ENCODE measurements at places on chromosomes 4 and X.

GRCh38 chrX:39896951-39897740 lies 200.6 kb downstream of the BCOR start:
- no peak for DNase-seq

DNA sequence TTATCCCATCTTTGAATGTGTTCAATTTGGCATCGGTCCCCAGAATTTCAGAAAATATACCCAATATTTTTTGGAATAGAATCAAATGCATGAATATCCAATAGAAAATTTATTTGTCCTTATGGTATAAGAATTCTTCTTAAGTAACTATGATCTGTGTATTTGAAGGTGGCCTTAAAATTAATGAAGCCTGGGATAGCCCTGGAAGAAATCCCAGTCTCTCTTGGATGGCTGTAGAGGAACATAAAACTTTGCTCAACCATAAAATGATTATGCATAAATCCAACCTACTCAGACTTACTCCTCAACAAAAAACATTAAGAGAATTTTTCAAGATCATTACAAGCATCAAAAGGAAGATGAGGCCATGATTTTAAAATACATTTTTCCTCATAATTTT lies 269.4 kb upstream of the SMIM31 start:
- no peak for DNase-seq

DNA sequence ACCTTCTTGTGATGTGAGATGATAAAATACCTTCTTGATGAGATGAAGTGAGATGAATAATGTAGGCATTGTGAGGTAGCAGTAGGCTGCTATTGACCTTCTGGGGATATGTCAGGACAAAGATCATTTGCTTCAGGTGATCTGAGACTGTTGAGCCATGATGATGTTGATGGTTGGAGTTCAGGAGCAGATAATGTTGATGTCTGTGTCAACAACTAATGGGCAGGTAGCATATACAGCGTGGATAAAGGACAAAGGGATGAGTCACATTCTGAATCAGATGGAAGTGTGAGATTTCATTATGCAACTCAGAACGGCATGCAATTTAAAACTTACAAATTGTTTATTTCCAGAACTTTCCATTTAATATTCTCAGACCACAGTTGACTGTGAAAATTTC lies 57.3 kb downstream of the RAP1GDS1 start:
- DNase-seq: no peak

DNA sequence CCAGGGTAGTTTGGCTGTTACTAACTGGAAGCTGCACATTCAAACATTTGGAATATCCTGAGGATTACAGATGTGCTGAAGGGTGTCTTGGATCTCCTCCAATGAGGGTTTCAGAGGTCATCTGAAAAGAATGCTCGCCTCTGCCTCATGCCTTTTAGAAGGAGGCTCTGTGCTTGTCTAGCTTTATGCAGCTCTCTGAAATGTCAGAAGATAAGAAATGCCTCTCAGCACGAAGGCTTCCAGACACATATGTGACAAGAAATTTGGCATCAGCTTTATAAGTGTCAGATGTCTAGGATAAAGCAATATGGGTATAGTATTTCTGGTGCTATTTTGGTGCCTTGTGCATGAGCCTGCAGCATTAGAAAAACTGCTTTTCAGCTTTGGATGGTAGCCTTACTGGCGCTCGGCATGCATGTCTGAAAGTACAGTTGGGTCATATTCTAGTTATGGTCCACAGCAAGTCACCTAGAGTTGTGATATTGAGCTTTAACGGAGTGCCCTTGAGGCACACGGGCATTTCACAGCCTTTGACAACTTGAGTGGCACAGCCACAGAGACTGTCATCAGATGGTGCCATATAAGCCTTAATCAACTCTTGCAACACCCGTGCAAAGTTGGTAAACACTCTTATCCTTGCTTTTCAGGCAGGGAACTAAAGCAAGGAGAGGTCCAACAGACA lies 70.8 kb upstream of the PGRMC2 start:
- DNase-seq: no peak

DNA sequence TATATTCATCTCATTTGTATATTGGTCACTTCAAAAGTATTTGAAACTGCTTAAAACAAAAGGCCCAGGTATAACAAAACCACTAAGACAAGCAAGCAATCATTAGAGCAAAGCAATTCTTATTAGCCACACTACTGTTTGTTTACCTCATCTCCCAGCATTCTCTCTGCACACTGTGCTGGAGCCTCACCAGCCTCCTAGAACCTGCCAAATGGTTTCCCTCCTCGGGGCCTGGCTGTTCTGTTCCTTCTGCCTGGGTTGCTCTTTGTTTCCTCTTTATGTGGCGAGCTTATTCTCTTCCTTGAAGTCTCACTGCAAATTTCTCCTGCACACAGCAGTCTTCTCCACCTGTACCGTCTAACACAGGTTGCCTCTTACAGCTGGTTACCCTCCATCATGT lies 67.5 kb upstream of the MND1 start:
- DNase-seq: no peak

DNA sequence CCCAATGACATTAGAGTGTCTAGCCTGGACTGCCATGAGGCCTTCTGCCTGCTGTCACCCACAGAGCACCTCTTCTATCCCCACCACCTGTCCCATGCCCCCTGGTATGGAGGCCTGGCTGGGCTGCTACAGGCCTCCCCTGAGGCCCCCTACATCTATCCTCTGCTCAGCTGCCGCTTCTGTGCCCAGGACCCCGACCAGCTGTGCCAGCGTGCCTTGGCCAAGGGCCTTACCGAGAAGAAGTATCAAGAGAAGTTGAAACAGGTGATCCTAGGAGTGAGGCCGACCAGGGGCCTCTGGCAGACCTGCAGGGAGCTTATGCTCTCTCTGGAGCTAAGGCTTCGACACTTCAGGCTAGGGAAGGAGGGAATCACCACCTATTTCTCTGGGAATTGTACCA lies 21.7 kb upstream of the TECRL start:
- no peak for DNase-seq

DNA sequence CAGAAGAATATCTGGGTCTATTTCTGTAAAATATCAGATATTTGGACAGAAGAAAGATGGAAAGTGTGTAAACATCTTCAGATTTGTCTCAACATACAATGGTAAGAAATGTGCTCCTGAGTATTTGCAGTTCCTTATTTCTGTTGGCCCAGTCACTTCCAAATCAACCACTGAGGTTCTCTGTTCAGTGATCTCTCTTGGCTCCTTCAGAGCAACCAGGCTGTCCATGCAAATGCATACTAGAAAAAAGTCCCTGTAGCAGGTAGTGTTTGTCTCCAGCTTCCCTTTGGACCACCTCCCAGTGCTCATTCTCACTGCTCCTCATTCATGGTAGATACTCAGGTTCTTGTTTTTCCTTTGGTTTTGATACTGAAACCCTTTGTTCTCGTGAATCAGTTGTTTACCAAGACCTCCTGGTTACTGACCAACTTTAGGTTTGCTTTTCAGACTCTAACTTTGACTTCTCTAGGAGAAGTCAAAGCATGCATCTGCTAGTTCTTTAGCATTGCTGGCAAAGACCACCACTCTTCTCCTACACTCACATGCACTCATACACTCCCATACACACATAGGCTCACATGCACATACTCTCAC lies 28.8 kb downstream of the ASIC5 start:
- DNase-seq: no peak

- no peak for DNase-seq
These were observed 157.8 kb downstream of the RELL1 start for GRCh38 chr4:37528166-37528885.

DNA sequence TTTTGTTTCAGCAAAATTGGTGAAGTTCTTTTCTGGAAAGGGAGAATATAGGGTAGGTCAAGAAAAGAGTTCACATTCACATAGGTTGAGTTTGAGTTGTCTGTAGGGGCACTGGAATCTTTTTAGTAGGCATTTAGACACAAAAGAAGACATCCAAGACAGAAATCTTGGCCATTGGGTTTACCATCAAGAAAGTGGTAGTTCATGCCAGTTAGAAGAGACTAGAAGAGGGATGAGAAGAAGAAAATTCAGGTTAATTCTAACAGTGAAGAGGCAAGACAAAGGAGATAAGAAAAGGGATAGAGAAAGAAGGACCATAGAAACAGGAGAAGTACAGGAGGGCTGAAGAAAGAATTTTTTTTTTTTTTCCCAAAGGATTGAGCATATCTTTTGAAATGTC lies 39.9 kb downstream of the PAQR3 start:
- DNase-seq: no peak

DNA sequence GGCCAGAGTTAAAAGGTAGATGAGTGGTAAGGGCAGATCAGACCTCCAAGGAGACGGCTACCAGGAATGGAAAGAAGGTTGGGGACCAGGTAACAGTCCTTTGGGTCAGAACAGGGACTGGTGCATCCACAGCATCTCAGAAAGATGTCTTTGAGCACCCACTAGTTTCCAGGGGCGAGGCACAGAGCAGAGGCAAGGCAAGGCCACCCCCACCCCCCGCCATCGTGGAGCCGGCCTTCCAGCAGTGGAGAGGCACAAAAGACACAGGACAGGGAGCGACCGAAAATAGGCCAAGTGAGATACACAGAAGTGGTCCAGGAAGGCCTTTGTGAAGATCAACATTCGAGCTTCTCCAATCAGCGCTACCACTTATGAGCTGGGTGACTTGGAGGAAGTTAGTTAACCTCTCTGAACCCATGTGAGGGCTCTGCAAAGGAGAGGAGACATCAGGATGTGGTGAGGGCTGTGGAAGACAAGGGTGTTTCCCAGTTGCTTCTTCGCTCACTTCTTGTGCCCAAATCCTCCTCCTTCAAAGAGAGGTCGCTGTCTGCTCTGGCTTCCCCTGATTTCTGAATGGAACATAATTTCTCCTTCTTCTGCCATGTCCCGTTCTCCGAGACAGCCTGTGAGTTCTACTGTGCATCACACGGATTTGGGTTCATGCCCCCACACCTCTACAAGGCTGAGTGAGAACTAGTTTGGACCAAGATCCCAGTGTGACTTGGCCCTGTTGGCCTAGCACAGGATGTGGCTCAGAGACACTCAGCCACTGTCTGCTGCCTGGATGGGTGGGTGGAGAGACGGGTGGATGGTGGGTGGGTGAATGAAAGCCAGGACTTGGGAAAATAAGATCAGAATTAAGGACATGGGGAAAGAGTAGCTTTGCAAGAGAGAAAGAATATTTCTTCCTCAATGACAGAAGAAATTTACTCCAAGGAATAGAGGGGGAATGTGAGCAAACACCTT lies 16.7 kb upstream of the MSX1 start:
- no peak for DNase-seq

DNA sequence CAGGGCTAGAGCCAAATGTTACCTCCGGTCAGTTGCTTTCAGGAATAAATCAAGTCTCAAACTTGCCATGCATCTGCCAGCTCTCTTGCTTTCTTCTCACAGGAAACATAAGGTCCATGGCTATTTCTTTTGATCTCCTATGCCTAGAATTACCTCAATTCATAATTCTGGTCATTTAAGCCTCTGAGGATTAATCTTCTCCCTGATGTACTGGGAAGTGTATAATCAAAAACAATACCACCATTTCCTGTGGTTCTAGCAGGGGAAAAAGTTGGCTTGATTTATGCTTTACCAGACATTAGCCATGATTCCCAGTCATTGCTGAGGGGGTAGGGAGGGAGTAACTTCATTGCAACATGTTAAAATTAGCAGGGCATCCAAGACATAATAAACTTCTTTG lies 268.7 kb upstream of the EMCN start:
- no peak for DNase-seq

GRCh38 chrX:1661922-1662221 lies 47.0 kb downstream of the ASMT start:
- DNase-seq: no peak

DNA sequence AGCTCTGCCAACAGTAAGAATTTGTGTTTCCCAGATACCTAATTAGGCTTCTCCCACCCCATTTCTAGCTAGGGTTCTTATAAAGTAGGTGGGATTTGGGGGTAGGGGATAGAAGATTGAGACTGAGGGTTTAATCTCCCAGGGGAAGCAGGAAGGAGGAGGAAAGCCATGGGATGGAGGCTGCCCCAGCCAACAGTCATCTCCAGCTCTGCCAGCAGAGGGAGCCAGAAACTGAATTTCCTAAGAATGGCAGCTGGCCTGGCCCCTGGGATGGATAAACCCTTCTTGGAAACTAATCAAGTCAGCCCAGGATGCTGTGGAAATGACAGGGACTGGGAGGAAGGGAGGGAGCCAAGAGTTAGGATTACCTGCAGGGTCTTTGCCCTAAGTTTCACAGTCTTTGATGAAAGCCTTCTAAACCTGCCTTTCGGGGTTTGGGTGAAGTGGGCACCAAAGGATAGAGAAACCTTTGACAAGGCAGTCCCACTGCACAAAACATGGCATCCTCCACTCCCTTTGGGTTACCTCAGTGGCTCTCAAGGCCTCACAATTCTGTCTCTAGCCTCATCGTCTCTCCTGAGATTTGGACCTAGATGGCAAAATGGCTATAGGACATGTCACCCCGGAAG lies 6.7 kb upstream of the ERCC6L start:
- peak; percentile 26 for DNase-seq

- DNase-seq: no peak
These were observed 427.4 kb downstream of the INPP4B start for GRCh38 chr4:142418697-142419096.

GRCh38 chrX:119062750-119063374 lies 9.9 kb upstream of the CT47C1 start:
- DNase-seq: no peak

GRCh38 chr4:153645183-153645582 lies 38.9 kb upstream of the TLR2 start:
- no peak for DNase-seq

DNA sequence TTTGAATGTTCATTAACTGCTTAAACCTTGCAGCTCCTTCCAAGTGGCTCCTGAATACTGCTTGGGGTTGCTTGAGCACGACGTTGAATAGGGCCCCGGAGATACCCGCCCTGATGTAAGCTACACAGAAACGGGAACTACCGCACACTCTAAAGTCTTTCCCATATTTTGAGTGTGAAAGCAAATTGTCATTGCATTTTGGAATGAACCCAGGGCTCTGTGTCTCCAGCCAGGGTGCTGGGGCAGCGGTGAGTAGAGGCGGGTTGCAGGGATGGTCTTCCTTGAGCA lies 59.4 kb upstream of the HELT start:
- DNase-seq: no peak

DNA sequence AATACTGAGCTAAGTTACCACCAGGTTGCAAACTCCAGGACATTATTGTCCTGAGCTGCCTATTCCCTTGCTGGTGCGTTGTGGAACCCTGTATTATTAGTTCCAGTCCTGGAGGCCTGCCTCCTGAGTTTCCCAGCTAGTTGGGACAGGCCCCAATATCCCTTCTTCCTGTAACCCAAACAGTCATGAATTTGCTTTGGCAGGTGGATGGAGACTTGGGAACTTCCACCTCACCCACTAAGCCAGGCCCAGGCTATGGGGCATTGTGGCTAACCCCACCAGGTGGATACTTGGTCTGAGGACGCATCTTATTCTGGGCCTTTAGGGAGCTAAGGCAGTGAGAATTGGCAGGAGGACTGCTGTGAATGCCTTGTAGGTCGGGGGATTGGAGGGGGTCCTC lies 5.0 kb downstream of the RBM3 start:
- no peak for DNase-seq

- no peak for DNase-seq
These were observed 8.4 kb downstream of the ZNF280C start for GRCh38 chrX:130260316-130260715.

DNA sequence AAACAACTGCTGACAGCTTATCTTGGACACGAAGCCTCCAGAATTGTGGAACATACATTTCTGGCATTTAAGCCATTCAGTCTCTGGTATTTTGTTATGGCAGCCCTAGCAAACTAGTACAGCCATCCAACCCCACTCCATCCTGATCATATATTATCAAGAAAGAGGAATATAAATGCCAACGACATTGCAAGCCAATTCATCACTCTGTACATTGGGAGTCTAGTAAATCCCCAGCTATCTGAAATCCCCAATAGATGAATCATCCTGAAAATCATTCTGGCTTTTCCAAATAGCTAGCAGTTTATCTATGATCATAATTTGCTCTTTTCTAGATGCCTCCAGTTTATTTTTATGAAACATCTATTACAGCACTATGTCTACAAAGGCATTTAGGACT lies 41.1 kb downstream of the FRMD7 start:
- DNase-seq: no peak
